Stimulated activated CD4-positive, alpha-beta T cell treated with anti-CD3 and anti-CD28 coated beads, Interleukin-1b, Interleukin-23, amount 100 ng/mL, for 48 hours (primary cell): ENCODE measurements at places on chromosomes 7 and 10.

DNA sequence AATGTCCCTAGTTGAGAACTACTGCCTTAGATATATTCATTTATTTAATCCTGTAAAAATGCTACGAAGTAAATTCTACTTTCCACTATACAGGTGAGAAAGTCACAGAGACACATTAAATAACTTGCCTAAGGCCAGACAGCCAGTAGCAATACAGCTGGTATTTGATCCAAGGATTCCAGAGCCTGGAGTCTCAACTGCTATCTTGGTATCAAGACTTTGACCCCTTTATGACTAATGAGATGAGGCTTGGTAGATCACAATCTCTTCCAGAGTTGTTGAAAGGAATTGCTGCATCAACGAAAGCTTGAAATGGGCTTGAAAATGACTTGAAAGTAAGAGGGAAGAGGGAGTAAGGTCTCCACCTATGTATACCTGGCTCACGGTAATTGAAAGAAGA, 83.3 kb downstream of the ORC5 start:
- DNase-seq, result no peak

GRCh38 chr10:14926061-14926470, 27.8 kb downstream of the DCLRE1C start:
- no peak for DNase-seq

DNA sequence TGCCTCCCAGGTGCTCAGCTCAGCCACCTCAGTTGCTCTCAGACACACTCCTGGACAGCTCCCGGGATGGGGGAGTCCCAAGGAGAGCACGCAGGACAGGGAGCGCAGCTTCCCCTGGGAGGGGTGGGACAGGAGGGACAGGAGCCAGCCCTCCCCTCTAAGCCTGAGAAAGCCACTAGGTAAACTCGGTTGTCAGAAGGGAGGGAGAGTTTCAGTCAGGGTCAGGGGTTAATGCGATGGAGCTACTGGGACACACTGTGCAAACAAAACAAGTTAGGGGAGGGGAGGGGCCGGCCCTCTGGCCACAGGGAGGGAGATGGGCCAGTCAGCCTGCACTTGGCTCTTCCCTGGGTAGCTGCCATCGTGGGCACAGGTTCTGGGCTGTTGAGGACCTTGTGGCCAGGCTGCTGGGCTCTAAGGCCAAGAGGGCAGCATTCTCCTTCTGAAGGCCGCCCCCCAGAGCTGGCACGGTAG, 31.1 kb downstream of the KAZALD1 start:
- DNase-seq, result no peak

DNA sequence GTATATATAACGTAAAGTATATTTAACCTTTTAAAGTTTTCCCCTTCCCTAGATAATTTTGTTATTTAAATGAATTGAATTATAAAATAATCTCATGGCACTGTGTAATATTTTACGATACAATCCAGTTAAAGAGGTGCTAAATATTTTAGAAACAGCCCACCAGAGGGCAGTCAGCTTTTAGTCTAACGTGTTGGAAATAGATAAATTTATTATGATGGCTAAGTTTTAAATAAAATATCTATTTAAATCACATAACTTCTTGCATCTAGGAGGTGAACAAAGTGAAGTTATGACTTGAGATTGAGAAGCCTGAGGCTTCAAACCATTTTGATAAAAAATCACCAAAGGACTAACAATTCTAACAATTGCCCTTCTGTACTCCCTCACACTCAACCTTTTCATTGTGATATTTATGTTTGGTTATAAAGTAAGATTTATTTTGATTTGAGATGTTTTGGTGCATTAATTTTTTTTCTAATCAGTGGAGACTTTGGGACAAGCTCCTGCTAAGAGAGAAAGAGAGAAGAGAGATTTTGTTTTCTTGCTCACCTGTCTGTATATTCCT, 171.5 kb upstream of the SP4 start:
- DNase-seq, result no peak

- DNase-seq, result no peak
Measured at GRCh38 chr10:34433241-34434076, 381.6 kb downstream of the PARD3 start.

- DNase-seq, result no peak
Measured at GRCh38 chr10:7025296-7025695, 385.5 kb downstream of the SFMBT2 start.

DNA sequence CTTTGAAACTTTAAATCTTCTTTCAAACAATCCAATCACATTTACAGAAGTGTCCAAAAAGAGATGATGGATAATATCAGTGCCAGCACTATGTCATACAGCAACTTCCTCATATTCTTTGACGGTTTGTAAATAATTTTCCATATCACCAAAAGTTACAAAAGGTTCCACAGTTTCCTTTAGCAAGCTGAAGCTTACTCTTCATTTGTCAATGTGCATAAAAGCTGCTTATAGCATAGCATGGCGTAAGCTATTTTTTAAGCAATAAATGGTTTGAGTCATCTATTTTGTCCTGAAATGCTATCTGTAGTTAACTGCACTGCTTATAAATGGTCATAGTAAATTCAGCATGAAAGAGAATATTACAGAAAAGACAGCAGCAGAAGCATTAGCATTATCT, 95.1 kb downstream of the ETV1 start:
- DNase-seq, result no peak
